Hindlimb muscle (tissue), 1 donor: ENCODE measurements at places on chromosomes 6 and 20. TPM values are rescaled to one million over a fixed set of nuclear protein-coding genes. Genes with fewer than 3 reads are reported as not detected.
A peak's percentile ranks its signal among the peaks of the same experiment; 100 is the strongest.

Gene BHLHE23
- not detected for polyA plus RNA-seq

GRCh38 chr6:156174031-156174890, 602.9 kb upstream of the ARID1B start:
- no peak for DNase-seq

Gene RPS6KA2
- 25.9 TPM for polyA plus RNA-seq

Gene MBOAT1
- 4.6 TPM for polyA plus RNA-seq

DNA sequence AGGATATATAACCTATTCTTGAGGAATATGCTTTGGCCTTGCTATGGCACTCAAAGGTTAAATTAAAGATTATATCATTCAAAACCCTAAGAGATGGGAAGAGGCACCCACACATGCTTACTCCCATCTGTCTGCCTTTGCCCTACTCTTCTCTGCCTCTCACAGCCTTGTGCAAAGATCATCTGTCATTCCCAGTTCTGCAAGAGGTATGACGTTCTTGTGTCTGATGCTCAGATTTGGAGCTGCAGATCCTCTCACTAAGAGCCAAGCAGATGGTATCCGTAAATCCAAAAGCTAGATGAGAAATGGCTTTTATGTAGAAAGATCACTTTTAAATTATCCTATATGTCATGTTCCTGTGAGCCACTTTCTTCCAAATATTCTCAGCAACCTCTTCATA, 112.0 kb downstream of the GPR63 start:
- DNase-seq, result no peak

DNA sequence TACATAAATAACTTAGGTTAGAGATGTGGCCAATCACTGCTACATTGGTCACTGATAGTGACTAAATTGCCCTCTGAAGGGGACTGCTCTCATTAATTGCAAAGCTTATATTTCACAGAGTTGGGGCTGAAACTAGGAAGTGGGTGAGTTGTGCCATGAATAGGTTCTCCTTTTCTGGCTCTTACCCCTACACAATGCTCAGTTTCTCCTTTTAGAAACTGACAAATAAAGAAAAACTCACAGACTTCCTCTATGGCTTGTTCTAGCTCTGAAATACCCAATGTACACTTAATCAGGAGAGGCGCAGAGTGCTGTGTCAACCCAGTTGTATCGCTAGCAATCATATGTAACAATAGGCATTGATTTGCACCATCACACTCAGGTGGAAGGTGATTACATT, 41.2 kb upstream of the PROKR2 start:
- no peak for DNase-seq

DNA sequence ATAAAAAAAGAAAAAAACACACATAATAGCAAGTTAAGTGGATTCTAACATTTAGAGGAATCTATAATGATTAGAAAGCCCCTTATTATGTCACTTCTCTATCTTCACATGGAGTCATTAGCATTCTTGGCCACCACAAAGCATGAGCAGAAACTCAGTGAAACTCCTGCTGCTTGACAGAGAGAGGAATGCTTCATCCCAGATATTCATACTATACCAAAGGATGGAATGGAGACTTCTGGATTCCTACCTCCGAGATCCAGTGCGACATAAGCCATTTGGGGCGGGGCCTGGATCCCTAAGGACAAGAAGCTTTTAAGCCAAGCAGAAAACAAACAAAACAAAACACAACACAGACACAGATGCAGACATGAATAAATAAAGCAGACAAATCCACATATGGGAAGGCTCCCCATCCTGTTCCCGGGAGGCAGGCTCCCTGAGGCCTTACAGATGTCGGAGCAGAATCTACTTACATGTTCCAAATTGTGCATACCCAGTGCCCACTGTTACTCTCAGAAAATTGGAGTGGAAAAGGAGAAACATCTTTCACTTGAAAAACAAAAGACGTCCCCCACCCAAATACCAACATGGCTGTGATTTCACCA, 727.3 kb downstream of the MAFB start:
- no peak for DNase-seq

DNA sequence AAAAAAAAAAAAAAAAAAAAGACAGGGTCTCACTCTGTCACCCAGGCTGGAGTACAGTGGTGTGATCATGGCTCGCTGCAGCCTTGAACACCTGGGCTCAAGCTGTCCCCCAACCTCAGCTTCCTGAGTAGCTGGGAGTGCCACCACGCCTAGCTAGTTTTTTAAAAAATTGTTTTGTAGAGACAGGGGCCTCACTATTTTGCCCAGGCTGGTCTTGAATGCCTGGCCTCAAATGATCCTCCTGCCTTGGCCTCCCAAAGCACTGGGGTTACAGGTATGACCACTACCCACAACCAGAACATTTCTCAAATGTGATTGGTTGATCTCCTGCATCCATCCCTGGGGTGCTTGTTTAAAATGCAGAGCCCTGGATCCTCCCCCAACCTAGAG, 5.6 kb upstream of the RBCK1 start:
- DNase-seq, result no peak

- DNase-seq, result peak; percentile 47
Measured at GRCh38 chr6:37483917-37484785, 15.5 kb downstream of the CCDC167 start.

GRCh38 chr20:17584689-17585088, 14.8 kb downstream of the DSTN start:
- peak; percentile 22 for DNase-seq

Gene SLC25A27
- polyA plus RNA-seq, result 18.8 TPM

DNA sequence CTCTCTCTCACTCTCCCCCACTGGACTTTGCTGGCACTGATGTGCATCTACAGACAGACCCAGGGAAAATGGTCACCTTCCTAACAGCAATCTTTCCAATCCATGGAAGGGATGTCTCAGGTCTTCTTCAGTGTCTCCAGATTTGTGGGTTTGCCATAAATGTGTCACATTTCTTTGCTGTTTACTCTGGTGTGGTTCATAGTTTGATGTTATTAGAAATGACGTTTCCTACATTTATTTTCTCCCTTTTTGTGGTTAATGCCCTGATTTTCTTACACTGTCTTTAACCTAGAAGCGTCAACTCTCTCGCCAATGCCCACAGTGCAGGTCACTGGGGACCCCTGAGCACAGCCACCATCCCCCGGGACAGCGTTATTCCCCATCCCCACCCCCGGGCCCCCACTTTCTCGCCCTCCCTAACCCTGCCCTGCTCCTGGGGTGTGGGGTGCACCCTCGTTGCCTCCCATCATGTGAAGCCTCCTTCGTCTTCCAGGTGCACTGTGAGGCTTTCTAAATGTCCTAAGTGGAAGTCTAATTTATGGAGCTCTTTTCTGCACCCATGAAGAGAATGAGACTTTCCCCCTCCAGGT, 86.5 kb downstream of the YTHDF1 start:
- DNase-seq, result no peak

GRCh38 chr6:367891-368630, 23.5 kb upstream of the IRF4 start:
- no peak for DNase-seq

DNA sequence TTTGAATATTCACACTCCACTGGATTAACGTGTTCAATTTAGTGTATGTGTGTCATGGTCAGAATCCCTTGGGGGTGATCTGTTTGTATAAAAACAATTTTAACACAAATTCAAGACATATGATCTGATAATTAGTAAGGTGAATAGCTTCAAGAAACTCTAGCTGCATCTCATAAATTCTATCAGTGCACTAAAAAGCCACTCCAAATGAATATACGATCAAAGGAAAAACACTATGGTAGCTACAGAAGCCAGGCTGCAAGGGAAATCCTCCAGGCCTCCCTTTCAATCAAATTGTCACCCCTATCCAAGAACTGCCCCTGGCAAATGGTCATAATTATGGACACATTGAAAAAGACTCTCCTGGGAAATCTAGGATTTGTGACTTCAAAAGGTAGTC, 9.4 kb upstream of the RAE1 start:
- no peak for DNase-seq

DNA sequence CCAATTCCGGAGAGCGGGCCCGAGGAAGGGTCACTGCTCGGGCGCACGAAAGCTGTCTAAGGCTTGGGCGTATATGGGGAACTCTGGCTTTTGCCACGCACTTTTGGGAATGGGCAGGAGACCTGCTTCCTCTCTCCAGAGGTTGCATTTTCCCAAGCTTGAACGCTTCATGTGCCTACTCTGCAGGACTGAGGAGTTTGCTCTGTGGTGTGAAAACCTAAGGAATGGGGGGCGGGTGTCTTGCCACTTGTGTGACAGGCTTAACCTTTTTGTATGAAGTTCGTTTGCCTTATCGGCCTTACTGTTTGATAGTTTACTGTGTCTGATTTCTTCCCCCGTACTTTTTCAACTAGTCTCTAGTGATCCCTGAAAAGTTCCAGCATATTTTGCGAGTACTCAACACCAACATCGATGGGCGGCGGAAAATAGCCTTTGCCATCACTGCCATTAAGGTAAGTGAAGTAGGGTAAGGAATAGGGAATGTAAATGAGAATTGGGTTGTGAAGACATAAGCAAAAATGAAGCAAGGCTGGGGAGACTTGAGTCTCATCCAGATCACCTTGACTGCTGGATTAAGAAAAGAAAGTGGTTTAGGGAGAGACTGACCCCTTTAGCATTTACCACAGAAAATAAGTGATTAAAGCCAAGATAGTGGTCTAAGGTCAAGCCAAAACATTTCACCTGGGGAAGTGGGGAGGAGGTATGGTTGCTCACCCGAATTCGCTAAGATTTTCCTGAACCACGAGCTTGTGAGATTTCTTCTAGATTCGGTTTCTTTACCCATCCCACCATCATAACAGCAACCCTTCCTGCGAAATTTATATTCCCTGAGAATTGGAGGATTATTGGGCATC, 627 bp downstream of the RPS18 start:
- no peak for DNase-seq

GRCh38 chr6:211871-212497, 80.3 kb upstream of the DUSP22 start:
- no peak for DNase-seq

DNA sequence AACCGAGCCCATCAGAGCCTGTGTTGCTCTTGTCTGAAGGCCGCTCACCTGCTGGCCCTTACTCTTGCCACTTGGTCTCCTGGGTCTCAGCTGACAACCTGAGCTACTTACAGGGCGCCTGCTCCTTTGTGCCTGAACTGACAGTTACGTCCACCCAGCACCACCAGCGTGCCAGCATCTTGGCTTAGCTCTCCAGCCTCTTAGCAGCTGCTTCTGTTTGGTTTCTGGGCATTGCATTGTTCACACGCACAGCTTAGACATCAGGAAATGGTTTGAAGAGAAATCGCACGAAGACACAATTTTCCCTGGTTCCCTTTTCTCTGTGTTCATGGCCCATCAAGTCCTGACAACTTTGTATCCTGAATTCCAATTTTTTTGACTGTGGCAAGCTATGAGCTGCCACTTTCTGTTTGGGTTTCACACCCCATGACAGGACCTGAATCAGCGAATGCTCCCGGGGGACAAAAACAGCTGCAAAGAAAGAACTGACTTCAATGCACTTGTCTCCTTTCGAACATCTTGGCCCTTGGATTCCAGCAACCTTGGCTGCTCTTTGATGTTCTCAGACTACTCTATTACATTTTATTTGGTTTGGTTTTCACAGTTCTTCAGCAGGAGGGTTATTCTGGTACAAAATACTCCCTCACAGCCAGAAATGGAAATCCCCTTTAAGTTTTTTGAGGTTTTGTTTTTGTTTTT, 45.2 kb upstream of the LY86 start:
- no peak for DNase-seq

DNA sequence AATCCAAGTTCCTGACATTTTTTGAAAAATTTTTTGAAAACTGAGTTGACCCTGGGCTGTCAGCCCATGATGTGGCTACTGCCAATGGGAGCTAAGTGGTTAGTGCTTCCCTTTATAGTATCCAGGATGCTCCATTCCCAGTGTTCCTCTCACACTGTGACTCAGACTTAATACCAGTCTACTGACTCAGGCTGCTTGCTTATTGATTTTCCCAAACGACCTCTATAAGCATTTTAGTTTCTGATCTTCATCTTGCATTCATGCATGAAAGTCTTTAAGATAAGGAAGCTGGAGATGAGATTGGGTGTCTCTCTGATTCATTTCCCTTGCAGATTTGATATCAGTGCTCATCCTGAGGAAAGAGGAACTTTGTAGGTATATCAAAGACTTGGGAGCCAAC, 560.0 kb downstream of the TBC1D32 start:
- DNase-seq, result no peak

DNA sequence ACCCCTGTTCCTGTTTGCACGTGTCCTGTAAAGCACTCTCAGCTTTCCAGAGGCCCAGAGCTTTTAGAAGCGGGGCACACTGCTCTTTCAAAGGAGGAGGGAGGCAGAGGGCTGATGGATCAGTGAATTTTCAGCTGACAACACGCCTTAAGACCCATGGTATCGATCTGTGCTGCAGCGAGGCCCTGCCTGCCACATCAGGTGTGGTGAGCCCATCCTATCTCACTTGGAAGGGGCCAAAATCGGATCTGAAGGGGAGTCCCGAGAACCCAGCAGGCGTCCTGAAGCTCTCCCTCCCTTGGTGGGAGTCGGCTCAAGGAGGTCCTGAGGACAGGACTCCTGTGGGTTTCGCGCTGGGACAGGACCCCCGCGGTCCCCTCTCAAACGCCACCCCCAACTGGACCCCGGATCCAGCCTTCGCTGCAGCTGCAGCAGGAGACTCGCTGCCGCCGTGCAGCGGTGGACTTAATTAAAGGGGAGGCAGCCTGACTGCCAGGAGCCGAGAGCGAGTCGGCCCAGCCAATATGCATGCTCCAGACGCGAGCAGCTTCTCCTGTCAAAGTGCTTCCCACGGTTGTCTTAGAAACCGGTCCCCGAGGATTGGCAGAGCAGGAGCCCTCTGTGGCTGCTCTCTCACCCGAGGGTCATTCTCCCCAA, 580.0 kb upstream of the ZNF337 start:
- peak; percentile 2 for DNase-seq

Gene NMBR
- 0.14 TPM for polyA plus RNA-seq

Gene RBM38
- polyA plus RNA-seq, result 72.6 TPM

Gene HLA-DMB
- polyA plus RNA-seq, result 11.5 TPM
